ENCODE measurements at places on chromosomes 1 and 21.
A peak's percentile ranks its signal among the peaks of the same experiment; 100 is the strongest.

DNA sequence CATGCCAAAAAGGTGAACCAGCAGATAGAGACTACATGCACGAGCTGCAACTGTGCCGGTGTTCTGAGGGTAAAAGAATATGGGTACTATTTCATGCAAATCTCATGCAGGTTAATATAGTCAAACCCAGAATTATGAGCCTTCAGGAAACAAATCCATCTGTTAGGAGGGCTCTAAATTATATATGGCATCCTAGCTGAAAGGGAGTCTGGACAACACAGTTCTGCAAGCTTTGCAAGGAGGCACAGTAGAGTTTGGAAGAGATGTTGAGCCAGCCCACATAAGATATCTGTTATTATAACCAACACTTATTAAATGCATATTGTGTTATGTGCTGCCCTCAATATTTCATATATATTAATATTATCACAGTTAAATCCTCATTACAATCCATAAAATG lies 50.5 kb upstream of the PALMD start:
- DNase-seq = no peak

GRCh38 chr1:30704271-30704670 lies 19.1 kb downstream of the MATN1 start:
- DNase-seq = no peak

DNA sequence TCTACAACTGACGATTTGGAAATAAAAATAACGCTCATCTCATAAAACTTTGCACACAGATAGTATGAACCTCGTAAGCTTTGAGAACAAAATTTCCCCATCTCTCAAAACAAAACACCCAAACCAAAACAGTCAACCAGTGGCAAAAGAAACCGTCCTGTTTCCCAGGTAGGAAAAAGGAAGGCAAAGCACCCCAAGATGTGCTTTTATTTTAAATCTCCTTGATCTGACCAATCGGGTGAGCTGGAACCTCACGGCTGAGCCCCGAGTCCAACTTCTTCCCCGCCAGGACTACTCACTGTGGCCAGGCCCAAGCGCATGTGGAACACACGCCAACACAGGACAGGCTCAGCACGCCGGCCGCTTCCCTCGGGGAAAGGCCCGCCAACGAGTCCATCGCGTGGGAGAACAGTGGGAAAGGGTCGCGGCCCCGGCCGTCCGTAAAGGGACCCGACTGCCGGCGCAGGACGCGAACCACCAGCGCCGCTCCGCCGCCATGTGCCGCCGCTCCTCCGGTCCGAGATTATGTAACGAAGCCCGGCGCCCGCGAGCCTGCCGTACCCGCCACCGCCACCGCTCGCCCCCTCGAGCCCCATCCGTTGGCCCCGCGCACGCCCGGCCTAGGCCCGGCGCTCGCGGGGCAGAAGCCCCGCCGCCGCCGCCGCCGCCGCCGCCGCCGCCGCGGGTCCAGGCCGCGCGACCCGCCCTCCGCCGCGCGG lies 759 bp downstream of the AHCTF1 start:
- DNase-seq = no peak

DNA sequence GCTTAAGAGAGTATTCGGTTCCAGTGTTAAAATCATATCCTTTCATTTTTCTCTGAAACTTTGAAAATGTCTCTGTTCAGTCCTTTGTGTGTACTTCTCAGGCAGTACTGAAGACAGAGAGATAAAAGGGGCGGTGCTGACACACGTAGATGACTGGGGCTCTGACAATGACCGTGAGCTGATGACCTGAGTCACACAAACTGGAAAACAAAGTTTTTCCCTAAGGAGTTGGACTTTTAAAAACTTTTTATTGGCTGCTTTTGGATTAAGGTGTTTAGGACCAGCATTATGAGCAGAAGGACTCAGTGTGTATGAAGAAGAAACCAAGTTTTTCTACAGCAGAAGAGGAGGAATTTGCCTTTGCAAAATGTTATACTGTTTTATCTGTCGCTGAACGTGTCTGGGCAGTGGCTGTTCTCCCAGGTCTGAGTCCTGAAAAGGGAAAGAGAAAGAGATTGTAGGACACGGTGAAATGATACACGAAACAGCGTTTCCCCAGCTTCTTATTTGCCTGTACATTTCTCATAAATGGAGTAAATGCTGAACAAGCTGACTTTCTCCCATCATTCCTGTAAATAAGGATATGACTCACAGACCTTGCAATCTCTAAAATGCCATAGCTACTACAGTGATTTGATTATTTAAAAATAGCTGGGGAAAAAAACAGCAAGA lies 51.5 kb downstream of the MAP3K7CL start:
- DNase-seq = peak; percentile 71

- DNase-seq = no peak
Observed at GRCh38 chr1:10170239-10170574, 40.2 kb upstream of the KIF1B start.

DNA sequence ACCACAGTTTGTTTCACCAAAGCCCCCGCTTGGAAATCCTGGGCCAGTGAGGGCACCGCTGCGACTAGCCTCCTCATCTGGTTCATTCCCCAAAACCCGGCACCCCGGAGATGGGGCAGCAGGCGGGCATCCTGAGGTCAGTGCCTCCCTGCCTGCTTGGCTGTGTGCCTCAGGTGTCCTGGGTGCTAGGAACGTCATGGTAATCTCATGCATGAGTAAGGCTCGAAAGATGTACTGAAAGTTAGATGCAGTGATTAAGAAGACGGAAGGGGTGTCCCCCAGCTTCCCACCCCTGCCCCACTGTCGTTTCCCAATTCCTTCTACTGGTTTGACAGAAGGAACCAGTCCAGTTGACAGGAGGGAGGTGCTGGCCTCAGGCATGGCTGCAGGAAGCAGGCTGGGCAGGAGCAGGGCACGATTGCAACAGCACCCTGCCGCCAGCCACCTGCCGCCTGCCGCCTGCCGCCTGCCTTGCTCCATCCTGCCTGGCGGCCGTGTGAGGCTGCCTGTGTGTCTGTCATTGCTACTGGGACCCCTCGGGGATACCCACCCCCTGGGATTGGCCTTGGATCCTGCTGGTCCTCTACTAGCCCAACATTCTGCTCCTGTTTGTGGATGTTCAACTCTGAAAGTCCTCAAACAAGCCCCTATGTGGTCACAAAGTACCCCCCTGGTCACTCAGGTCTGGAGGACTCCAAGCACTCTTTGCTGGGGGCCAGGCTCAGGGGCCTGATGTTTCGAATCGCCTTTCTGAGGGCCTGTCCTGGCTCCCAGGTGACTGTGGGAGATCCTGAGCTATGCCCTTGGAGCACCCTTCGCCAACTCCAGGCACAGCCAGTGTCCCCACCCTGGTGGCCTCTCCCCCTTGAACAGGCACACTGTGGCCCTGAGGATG lies 73.0 kb upstream of the IFFO2 start:
- no peak for DNase-seq

DNA sequence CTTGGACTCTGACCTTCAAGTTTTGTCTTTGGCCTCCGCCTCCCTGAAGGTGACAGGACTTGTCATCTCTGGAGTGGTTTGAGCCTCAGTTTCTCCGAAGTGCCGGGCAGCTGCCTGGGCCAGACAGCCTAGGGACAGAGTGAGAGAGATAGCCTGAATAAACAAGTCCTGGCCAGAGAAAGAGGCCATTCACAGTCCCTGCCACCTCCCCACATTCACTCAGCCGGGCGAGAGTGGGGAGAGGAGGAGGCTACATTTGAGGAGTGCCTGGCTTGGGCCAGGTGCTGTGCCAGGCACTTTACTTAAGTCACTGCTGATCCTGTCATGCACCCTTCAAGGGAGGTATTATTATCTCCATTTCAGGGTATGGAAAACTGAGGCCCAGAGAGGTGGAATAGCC lies 3.5 kb downstream of the EXTL1 start:
- no peak for DNase-seq

DNA sequence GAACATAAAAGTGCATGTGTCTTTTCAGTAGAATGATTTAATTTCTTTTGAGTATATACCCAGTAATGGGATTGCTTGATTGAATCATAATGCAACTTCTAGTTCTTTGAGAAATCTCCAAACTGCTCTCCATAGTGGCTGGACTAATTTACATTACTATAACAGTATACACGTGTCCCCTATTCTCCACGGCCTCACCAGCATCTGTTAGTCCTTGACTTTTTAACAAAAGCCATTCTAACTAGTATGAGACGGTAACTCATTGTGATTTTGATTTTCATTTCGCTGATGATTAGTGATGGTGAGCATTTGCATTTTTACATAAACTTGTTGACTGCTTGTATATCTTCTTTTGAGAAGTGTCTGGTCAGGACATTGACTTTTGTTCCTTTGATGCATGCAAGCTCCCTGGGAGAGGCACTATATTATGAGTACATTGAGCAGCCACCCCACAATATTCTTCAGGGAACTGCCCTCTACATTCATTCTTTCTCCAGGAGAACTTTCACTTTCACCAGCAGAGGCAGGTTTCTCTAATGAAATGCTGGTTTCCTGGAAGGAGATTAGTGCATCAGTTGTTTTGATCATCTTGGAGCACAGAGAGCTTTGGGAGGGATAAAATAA lies 51.9 kb upstream of the LPGAT1 start:
- no peak for DNase-seq

- DNase-seq = no peak
Observed at GRCh38 chr1:87833166-87833565, 504.5 kb downstream of the LMO4 start.

DNA sequence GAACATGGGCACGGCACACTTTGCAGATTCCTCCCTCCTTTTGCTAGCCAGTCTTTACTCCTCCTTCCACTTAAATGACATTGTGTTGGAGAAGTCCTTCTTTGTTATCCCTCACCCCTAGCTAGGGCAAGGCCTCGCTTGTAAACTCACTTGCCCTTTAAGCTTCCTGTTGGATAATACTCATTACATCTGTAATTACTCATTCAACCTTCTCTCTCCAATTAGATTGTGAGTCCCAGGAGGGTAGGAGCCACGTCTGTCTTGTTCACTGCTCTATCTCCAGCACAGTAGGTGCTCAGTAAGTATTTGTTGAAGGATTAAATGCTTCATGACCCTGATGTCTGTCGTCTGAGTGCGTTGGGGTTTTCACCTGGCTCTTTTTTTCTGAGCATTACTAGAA lies 98.7 kb upstream of the USP24 start:
- DNase-seq = no peak

DNA sequence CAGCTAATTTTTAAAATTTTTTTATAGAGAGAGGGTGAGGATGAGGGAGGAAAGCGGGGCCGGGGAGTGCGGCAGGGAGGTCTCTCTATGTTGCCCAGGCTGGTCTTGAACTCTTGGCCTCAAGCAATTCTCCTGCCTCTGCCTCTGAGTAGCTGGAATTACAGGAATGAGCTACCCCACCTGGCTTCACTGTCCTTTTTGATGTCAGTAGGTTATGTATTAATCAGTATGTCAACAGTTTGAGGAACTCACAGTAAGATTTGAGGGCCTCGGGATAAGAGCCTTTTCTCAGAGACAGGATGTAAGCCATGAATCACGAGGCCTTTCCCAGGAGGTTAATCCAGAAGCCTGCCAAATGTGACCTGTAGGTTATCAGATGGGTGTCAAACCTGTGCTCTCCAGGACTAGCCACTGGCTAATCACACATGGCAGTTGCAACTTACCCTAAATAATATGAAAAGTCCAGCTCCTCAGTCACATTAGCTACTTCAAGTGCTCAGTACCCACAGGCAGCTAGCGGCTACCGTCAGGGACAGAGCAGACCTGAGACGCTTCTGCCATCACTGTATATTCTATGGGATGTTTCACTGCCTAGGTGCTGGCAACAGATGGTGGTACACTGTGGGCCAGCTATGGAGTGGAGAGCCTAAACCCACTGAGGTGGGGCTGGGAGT lies 33.1 kb downstream of the TRIM67 start:
- DNase-seq = no peak

- DNase-seq = no peak
Observed at GRCh38 chr1:14439015-14439414, 159.5 kb upstream of the KAZN start.

GRCh38 chr21:39834543-39834942 lies 32.7 kb upstream of the PCP4 start:
- no peak for DNase-seq
